ENCODE measurements at places on chromosomes 7 and 10. TPM values are rescaled to one million over a fixed set of nuclear protein-coding genes. Genes with fewer than 3 reads are reported as not detected.

Gene PHYHIPL
- not detected for total RNA-seq

Gene SFTPA1
- not detected for total RNA-seq

Gene CRPPA
- total RNA-seq: 0.59 TPM

Gene PTPN20
- 1.4 TPM for total RNA-seq

DNA sequence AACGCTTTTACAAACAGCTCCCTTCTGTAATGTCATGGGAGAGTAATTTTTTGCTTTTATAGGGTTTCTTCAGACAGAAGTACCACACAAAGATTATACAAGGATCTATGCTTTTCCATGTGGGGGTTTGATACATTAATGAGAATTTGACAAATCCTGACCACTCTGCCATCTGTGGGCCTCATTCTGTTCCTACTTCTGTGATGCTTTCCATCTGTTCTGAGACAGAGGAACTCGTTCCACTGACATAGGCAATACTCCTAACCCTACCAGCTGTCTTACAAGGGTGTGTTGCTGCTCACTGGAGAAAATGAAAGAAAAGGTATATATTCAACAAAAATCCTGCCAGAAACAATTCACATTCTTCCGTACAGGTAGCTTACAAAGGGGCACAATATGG is 59.4 kb upstream of the NAMPT start:
- H3K27ac ChIP-seq: peak overlapping the region; percentile 99
- peaks cover 68% of the 10 kb centered on the region for H3K4me1 ChIP-seq
- peaks cover 54% of the 10 kb centered on the region for H3K36me3 ChIP-seq
- DNase-seq: no peak

GRCh38 chr7:46233585-46234329 is 312.7 kb upstream of the IGFBP3 start:
- no peaks in the 10 kb centered on the region for H3K36me3 ChIP-seq
- H3K4me3 ChIP-seq: no peak overlapping the region
- no peak for DNase-seq
- no peaks in the 10 kb centered on the region for H3K4me1 ChIP-seq
- no peaks in the 10 kb centered on the region for H3K27me3 ChIP-seq
- no peak overlapping the region for H3K27ac ChIP-seq

- H3K4me3 ChIP-seq: no peak overlapping the region
- H3K27me3 ChIP-seq: peaks cover 11% of the 10 kb centered on the region
- DNase-seq: no peak
- no peak overlapping the region for H3K27ac ChIP-seq
Observed at GRCh38 chr7:98826811-98827231, 43.0 kb downstream of the TMEM130 start.

DNA sequence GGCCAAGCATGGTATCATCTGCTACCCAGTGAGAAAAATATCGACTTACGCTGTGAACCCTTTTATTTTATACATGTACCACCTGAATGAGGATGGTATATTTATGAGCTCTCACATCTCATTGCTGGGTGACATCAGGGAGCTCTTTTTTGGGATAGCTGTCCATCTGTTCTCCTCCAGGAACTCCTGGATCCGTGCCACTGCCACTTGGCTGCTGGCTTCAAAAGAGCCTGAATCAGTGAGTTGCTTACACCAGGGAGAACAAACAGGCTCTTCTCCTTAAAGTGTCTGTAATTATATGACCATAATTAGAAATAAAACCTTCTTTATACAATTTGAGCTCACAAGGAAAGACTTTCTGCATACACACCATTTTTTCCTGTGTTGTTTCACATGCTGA is 106.2 kb downstream of the KAT6B start:
- H3K27ac ChIP-seq: no peak overlapping the region
- H3K4me1 ChIP-seq: peaks cover 11% of the 10 kb centered on the region
- no peaks in the 10 kb centered on the region for H3K27me3 ChIP-seq
- H3K4me3 ChIP-seq: no peak overlapping the region

DNA sequence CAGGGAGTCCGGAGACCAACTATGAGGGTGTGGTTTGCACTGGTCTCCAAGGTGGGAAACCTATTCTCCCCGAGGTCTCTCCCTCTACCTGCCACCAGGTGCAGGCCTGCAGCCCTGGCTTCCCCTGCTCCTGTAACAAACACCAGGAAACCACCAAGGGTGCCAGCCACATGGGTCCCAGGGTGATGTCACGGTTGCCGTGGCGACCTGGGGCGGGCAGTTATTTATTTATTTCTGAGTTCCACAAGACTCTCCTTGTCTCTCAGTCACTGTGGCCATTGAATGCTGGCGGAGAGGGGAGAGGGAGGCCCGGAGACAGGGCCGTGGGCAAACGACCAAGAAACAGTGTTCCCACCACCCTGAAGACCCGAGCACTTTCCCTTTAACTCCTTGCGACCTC is 27.0 kb downstream of the MMD2 start:
- H3K27me3 ChIP-seq: peaks cover 3% of the 10 kb centered on the region
- H3K36me3 ChIP-seq: no peaks in the 10 kb centered on the region
- DNase-seq: no peak
- no peak overlapping the region for H3K4me3 ChIP-seq
- no peak overlapping the region for H3K27ac ChIP-seq

- H3K4me3 ChIP-seq: no peak overlapping the region
- H3K27me3 ChIP-seq: peaks cover 35% of the 10 kb centered on the region
- no peaks in the 10 kb centered on the region for H3K36me3 ChIP-seq
- H3K27ac ChIP-seq: no peak overlapping the region
Observed at GRCh38 chr10:61452151-61452651, 980 bp downstream of the TMEM26 start.

GRCh38 chr10:30056767-30057355 is 2.5 kb downstream of the JCAD start:
- H3K4me1 ChIP-seq: peaks cover 8% of the 10 kb centered on the region
- DNase-seq: no peak
- H3K36me3 ChIP-seq: no peaks in the 10 kb centered on the region
- H3K27ac ChIP-seq: no peak overlapping the region

DNA sequence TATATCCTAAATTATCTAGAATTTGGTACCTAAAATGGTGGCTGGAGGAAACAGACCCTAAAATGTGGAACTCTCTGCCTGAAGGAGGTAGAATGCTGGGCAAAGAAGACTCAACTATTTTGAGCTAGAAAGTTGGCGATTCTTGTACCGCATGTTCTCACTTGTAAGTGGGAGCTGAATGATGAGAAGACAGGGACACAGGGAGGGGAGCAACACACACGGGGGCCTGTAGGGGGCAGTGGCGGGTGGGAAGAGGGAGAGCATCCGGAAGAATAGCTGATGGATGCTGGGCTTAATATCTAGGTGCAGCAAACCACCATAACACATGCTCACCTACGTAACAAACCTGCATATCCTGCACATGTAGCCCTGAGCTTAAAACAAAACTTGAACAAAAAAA is 250.6 kb downstream of the CALN1 start:
- no peaks in the 10 kb centered on the region for H3K4me1 ChIP-seq
- no peak for DNase-seq
- H3K36me3 ChIP-seq: no peaks in the 10 kb centered on the region
- H3K27me3 ChIP-seq: no peaks in the 10 kb centered on the region
- no peak overlapping the region for H3K27ac ChIP-seq
- H3K4me3 ChIP-seq: no peak overlapping the region

DNA sequence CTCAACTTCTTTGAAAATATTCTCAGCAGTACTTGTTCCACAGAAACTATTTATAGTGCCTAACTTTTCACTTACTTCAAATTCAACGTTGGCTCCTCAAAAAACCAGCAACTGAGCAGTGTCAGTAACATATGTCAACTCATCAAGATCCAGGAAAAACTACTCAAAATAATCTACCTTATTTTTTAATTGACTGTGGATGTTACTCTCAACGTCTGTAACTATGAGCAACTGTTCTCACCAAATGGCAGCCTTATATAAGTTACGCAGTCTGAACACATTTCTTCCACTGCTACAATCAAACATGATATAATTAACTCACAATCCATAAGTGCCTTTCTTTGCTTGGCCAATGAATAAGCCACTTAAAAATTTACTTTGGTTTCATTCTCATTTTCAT is 77.8 kb downstream of the SP8 start:
- no peak overlapping the region for H3K27ac ChIP-seq
- H3K4me1 ChIP-seq: no peaks in the 10 kb centered on the region
- no peak for DNase-seq
- H3K27me3 ChIP-seq: no peaks in the 10 kb centered on the region
- no peak overlapping the region for H3K4me3 ChIP-seq

- no peaks in the 10 kb centered on the region for H3K4me1 ChIP-seq
- H3K27me3 ChIP-seq: no peaks in the 10 kb centered on the region
- H3K27ac ChIP-seq: no peak overlapping the region
- DNase-seq: no peak
Observed at GRCh38 chr7:76071316-76072242, 23.7 kb downstream of the MDH2 start.

DNA sequence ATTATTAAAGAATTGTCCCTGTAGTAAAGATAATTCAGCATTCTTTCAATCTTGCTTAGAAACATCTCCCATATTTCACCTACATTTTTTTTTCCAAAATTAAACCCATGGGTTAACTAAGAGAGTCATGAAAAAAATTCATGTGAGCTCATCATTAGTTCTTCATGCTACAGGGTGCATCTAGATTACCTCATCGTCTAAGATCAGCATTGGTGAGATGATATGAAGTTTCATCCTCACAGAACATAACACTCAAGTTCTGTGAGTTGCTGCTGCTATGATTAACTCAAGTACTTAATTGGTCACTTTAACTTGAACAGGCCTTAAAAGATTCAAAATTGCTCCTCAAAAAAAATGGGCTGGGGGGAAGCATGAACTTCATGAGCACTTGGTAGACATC is 50.0 kb downstream of the RAB11FIP2 start:
- H3K4me1 ChIP-seq: no peaks in the 10 kb centered on the region
- H3K36me3 ChIP-seq: peaks cover 26% of the 10 kb centered on the region
- DNase-seq: no peak
- H3K27ac ChIP-seq: no peak overlapping the region
- no peak overlapping the region for H3K4me3 ChIP-seq

DNA sequence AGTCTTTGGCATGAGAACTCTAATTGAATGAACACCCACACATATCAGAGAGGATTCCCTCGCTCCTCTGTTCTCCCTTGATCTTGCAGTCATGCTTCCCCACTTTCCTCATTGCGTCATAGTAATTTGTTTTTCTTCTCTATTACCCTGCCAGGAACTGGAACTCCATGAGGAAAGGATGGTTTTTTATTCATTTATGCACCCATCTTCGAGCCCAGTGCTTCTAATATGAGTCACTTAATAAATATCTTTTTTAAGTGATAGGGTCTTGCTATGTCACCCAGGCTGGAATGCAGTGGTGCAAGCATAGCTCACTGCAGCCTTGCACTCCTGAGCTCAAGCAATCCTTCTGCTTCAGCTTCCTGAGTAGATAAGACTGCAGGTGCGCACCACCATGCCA is 83.5 kb downstream of the OTUD1 start:
- no peak for DNase-seq
- H3K36me3 ChIP-seq: no peaks in the 10 kb centered on the region
- no peak overlapping the region for H3K4me3 ChIP-seq
- no peaks in the 10 kb centered on the region for H3K4me1 ChIP-seq
